Vagina (tissue), 2 donors: ENCODE measurements at places on chromosomes 12 and 14.

DNA sequence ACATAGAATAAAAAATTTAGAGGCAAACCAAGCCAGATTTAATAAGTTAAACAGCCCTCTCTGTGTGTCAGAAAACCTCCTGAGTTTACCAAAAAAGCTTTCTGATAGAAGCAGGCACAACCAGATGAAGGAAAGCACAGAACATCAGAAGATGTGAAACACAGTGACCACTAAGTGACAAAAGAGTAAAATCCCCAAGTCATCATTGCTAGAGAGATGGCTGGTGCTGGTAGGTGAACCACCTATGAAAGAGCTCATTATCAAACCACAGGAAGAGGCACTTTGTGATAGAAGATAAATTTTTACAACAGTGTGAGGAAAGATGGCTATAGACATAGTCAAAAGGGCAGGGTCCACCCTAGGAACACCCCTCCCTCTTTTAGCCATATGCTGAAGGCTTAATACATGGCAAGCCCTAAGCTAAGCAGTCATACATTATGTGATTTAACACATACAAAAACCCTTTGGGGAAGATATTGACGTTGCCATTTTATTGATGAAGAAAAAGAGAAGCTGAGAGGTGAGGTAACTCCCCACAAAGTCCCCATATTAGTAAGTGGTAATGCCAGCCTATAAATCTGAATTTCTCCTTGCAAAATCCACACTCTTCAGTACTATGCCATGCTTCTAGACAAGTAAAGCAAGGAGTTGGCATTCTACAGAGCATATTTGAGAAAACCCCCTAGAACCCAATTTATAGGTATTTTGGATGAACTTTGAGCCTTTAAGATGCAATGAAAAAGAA, 449.9 kb downstream of the LRIG3 start:
- H3K27me3 ChIP-seq: no peaks in the 10 kb centered on the region
- H3K27ac ChIP-seq: no peak overlapping the region
- H3K36me3 ChIP-seq: no peaks in the 10 kb centered on the region
- DNase-seq: no peak
- peaks cover 3% of the 10 kb centered on the region for H3K4me1 ChIP-seq
- H3K4me3 ChIP-seq: no peak overlapping the region

- no peaks in the 10 kb centered on the region for H3K27me3 ChIP-seq
- no peak for DNase-seq
- no peak overlapping the region for H3K4me3 ChIP-seq
- H3K4me1 ChIP-seq: peaks cover 54% of the 10 kb centered on the region
- H3K36me3 ChIP-seq: no peaks in the 10 kb centered on the region
These were observed 71.4 kb upstream of the SRSF5 start for GRCh38 chr14:69695322-69696203.

- no peak for DNase-seq
- H3K4me3 ChIP-seq: no peak overlapping the region
- H3K27ac ChIP-seq: no peak overlapping the region
- H3K27me3 ChIP-seq: no peaks in the 10 kb centered on the region
These were observed 91.1 kb upstream of the FUT8 start for GRCh38 chr14:65321370-65321875.

- no peaks in the 10 kb centered on the region for H3K36me3 ChIP-seq
- DNase-seq: no peak
- H3K4me1 ChIP-seq: no peaks in the 10 kb centered on the region
- no peak overlapping the region for H3K4me3 ChIP-seq
- no peak overlapping the region for H3K27ac ChIP-seq
- H3K27me3 ChIP-seq: no peaks in the 10 kb centered on the region
These were observed 435.3 kb upstream of the GARIN6 start for GRCh38 chr12:99212275-99212674.

- no peak overlapping the region for H3K4me3 ChIP-seq
- peak; percentile 88 for DNase-seq
- no peak overlapping the region for H3K27ac ChIP-seq
- H3K27me3 ChIP-seq: no peaks in the 10 kb centered on the region
- no peaks in the 10 kb centered on the region for H3K36me3 ChIP-seq
These were observed 39.1 kb downstream of the DIO3 start for GRCh38 chr14:101600336-101600890.

GRCh38 chr14:39368261-39368959, 63.8 kb downstream of the FBXO33 start:
- no peaks in the 10 kb centered on the region for H3K27me3 ChIP-seq
- DNase-seq: no peak
- no peak overlapping the region for H3K27ac ChIP-seq

GRCh38 chr12:110531741-110532333, 29.7 kb downstream of the RAD9B start:
- H3K27ac ChIP-seq: peak overlapping the region; percentile 41
- H3K36me3 ChIP-seq: peaks cover 21% of the 10 kb centered on the region
- no peak overlapping the region for H3K4me3 ChIP-seq
- no peak for DNase-seq
- H3K27me3 ChIP-seq: no peaks in the 10 kb centered on the region

DNA sequence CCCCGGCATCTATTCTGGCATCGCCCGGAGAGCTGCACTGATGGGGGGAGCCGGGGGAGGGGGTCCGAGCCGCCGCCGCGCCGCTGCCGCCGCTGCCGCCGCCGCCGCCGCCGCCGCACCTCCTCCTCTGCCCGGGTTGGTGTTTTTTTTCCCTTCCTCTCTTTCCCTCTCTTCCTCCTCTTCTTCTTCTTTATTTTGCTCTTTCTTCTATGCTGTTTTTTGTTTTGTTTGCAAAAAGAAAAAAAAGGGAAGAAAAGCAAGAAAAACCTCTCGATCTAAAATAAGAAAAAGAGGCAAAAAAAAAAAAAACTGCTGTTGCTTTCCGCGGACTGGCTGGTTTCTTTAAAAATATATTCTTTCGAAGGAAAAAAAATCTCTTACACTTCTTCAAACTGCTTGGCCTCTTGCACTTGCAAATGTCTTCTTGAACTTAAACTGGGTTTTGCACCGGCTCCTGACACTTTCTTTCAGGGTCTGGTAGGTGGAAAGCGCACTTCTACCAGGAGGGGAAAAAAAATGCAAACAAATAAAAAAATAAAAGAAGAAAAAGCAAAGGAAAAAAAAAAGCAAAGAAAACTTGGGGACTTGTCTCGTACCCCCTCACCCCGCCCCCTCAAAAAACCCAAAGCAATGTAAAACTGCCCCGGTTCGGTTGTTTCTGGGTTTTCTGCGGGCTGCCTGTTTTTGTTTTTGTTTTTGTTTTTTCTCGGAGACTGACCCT, 616 bp downstream of the BCL11B start:
- H3K36me3 ChIP-seq: no peaks in the 10 kb centered on the region
- DNase-seq: no peak
- H3K27me3 ChIP-seq: peaks cover 9% of the 10 kb centered on the region

- no peak overlapping the region for H3K4me3 ChIP-seq
- H3K4me1 ChIP-seq: no peaks in the 10 kb centered on the region
- H3K27ac ChIP-seq: no peak overlapping the region
- H3K36me3 ChIP-seq: no peaks in the 10 kb centered on the region
- H3K27me3 ChIP-seq: no peaks in the 10 kb centered on the region
These were observed 20.5 kb upstream of the TESC start for GRCh38 chr12:117119592-117120198.

- no peaks in the 10 kb centered on the region for H3K27me3 ChIP-seq
- DNase-seq: no peak
- no peaks in the 10 kb centered on the region for H3K36me3 ChIP-seq
- H3K4me1 ChIP-seq: no peaks in the 10 kb centered on the region
- H3K27ac ChIP-seq: no peak overlapping the region
These were observed 115.6 kb upstream of the PKP2 start for GRCh38 chr12:33012226-33012625.

DNA sequence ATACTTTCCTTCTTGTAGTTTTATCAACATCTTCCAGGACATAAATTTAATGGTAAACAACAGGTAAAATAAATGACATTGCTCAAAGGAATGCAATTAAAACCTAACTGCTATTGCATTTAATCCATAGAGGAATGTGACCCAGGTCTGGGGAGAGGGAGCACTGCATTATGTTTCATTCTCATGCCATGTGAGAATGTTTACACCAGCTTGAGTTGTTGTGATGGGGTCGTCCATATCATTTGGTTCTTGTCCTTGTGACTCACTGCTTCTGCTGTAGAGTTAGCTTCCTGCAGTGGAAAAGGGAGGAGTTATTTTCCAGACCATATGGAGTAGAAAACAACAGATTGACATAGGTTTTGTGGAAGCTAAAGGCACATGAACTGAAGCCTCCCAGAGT, 129.3 kb upstream of the PMCH start:
- H3K27me3 ChIP-seq: no peaks in the 10 kb centered on the region
- no peak overlapping the region for H3K27ac ChIP-seq
- no peaks in the 10 kb centered on the region for H3K36me3 ChIP-seq
- DNase-seq: no peak
- H3K4me1 ChIP-seq: no peaks in the 10 kb centered on the region

- H3K4me1 ChIP-seq: no peaks in the 10 kb centered on the region
- H3K36me3 ChIP-seq: no peaks in the 10 kb centered on the region
- H3K27me3 ChIP-seq: no peaks in the 10 kb centered on the region
- H3K27ac ChIP-seq: no peak overlapping the region
- no peak for DNase-seq
These were observed 62.2 kb downstream of the RFX4 start for GRCh38 chr12:106645074-106645421.

GRCh38 chr14:43105305-43105704, 1401.8 kb downstream of the FSCB start:
- no peaks in the 10 kb centered on the region for H3K4me1 ChIP-seq
- no peak overlapping the region for H3K27ac ChIP-seq
- DNase-seq: no peak
- H3K36me3 ChIP-seq: no peaks in the 10 kb centered on the region
- H3K4me3 ChIP-seq: no peak overlapping the region

GRCh38 chr12:114767906-114768722, 84.1 kb upstream of the TBX3 start:
- no peaks in the 10 kb centered on the region for H3K27me3 ChIP-seq
- no peak overlapping the region for H3K27ac ChIP-seq
- H3K36me3 ChIP-seq: no peaks in the 10 kb centered on the region
- no peak overlapping the region for H3K4me3 ChIP-seq

- no peaks in the 10 kb centered on the region for H3K36me3 ChIP-seq
- H3K27ac ChIP-seq: no peak overlapping the region
- no peaks in the 10 kb centered on the region for H3K27me3 ChIP-seq
- no peak for DNase-seq
- H3K4me3 ChIP-seq: no peak overlapping the region
- no peaks in the 10 kb centered on the region for H3K4me1 ChIP-seq
These were observed 44.1 kb downstream of the WSCD2 start for GRCh38 chr12:108173160-108173559.

DNA sequence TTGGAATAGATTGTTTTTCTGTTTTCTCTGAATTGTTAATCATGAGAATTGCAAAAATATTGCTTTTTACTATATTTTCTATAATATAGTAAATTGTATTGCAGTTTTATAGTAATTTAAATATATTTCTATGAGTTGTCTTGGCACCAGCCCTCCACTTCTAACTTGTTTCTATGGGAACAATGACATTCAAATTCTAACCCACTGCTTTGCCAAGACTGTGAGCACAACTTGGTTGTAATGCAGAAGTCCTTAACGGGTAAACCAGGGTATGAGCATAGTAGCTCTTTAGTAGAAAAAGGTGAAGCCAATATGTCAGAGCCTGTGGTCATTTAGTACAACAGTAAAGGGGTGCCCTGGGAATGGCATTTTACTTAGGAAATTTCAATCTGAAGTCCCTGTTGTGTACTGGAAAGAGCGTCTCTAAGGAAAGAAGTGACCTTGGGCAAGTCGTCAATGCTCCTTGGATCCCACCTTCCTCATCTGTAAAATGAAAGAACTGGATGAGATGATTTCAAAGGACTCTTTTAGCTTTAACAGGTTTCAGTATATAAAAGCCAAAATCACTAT, 283.3 kb downstream of the ATP23 start:
- H3K27me3 ChIP-seq: no peaks in the 10 kb centered on the region
- no peak for DNase-seq
- no peaks in the 10 kb centered on the region for H3K4me1 ChIP-seq
- no peaks in the 10 kb centered on the region for H3K36me3 ChIP-seq
- no peak overlapping the region for H3K4me3 ChIP-seq

GRCh38 chr12:43835264-43835655, 621 bp upstream of the TMEM117 start:
- H3K27me3 ChIP-seq: no peaks in the 10 kb centered on the region
- peak overlapping the region; percentile 91 for H3K27ac ChIP-seq
- DNase-seq: no peak
- H3K4me3 ChIP-seq: peak overlapping the region; percentile 62
- H3K4me1 ChIP-seq: peaks cover 30% of the 10 kb centered on the region
- no peaks in the 10 kb centered on the region for H3K36me3 ChIP-seq

- no peaks in the 10 kb centered on the region for H3K4me1 ChIP-seq
- peak; percentile 81 for DNase-seq
- H3K27me3 ChIP-seq: no peaks in the 10 kb centered on the region
- no peak overlapping the region for H3K27ac ChIP-seq
- H3K4me3 ChIP-seq: no peak overlapping the region
- H3K36me3 ChIP-seq: no peaks in the 10 kb centered on the region
These were observed 115.2 kb upstream of the RTL1 start for GRCh38 chr14:101018561-101019290.

- H3K27me3 ChIP-seq: no peaks in the 10 kb centered on the region
- no peak overlapping the region for H3K4me3 ChIP-seq
- H3K36me3 ChIP-seq: no peaks in the 10 kb centered on the region
- peaks cover 24% of the 10 kb centered on the region for H3K4me1 ChIP-seq
- DNase-seq: no peak
- H3K27ac ChIP-seq: peak overlapping the region; percentile 75
These were observed 942 bp downstream of the ZC2HC1C start for GRCh38 chr14:75070383-75070782.

GRCh38 chr12:94305130-94305957, 154.3 kb downstream of the CEP83 start:
- H3K4me1 ChIP-seq: peaks cover 6% of the 10 kb centered on the region
- no peaks in the 10 kb centered on the region for H3K36me3 ChIP-seq
- H3K4me3 ChIP-seq: no peak overlapping the region
- H3K27me3 ChIP-seq: no peaks in the 10 kb centered on the region

DNA sequence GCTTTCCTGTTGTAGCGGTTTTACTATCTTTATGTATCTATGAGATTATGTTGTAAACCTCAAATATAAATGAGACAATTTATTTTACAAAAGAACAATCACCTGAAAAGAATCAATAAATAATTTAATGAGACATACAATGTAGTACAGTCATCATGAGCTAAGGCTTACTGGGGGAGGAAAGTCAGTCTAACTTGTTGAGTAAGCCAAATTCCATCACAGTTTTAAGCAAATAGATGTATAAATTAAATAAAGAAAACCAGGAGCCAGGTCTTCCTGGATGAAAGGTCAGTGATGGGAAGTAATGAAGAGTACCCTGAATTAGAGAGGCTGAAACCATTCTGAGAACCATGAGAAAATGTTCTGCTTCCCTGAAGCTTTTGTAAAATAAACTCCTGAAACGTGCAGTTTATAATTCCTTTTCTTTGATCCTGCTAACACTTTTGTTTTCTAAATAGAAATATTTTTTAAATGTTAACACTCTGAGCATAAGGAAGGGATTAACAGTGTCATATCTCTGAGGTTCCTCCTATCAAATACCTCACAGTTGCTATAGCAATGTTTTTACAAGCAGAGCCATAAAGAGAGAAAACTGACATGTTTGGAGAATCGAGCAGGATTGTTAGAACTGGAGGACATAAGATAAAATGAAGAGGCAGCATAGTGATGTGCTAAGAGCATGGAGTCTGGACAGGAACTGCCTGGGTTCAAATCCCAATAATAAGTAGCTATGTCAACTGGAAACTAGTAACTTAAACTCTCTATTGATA, 444.9 kb upstream of the FOXG1 start:
- no peaks in the 10 kb centered on the region for H3K4me1 ChIP-seq
- no peak for DNase-seq
- no peak overlapping the region for H3K27ac ChIP-seq
- no peaks in the 10 kb centered on the region for H3K27me3 ChIP-seq
